ENCODE measurements at places on chromosomes 2 and 18.

DNA sequence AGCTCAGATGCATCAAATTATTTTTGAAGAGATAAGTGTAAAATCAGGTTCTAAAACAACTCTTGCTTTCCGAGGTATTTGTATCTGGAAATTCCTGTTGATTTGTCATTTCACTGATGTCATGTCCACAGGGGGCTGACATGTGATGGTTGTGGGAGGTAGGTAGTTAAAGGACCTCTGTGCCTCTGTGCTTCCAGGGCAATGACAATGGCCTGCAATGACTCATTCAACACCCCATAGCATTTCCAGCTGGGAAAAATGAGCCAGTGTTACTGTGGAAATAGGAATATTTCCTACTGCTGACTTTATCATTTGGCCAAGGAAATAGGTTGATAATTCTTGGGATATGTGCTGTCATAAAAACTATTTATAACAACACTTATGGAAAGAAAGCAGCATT is 86.2 kb upstream of the CCDC195 start:
- DNase-seq, result peak; percentile 31

GRCh38 chr2:66555501-66556324 is 120.8 kb downstream of the MEIS1 start:
- DNase-seq, result no peak

DNA sequence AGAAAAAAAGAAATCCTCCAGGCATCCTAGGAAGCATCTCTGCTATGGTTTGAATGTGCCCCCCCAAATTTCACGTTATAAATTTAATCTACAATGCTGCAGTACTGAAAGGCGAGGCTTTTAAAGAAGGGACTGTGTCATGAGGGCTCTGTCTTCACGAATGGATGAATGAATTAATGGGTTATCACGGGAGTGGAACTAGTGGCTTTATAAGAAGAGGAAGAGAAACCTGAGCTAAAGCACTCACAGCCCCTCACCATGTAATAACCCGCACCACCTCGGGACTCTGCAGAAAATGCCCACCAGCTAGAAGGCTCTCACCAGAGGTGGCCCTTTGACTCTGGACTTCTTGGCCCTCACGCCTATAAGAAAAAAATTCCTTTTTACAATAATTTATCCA is 27.6 kb downstream of the RNU4ATAC start:
- DNase-seq, result no peak

DNA sequence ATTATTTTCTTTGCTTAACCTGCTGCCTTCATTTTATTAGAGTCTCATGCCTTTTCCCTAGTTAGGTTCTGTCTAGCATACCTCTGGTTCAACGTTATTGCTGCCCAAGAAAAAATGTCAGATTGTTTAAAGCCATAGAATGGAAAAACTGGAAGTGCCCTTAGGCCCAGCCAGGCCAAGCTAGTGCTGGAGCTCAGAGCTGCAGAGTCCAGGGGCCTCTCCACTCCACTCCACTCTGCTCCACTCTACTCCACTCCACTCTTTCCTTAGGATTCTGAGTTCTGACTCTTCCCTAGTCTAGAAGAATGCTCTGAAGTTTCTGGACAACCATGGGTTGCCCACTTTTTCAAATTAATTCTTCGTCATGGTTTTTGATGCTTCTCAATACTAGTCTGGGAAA is 155.6 kb downstream of the SETBP1 start:
- DNase-seq, result no peak

DNA sequence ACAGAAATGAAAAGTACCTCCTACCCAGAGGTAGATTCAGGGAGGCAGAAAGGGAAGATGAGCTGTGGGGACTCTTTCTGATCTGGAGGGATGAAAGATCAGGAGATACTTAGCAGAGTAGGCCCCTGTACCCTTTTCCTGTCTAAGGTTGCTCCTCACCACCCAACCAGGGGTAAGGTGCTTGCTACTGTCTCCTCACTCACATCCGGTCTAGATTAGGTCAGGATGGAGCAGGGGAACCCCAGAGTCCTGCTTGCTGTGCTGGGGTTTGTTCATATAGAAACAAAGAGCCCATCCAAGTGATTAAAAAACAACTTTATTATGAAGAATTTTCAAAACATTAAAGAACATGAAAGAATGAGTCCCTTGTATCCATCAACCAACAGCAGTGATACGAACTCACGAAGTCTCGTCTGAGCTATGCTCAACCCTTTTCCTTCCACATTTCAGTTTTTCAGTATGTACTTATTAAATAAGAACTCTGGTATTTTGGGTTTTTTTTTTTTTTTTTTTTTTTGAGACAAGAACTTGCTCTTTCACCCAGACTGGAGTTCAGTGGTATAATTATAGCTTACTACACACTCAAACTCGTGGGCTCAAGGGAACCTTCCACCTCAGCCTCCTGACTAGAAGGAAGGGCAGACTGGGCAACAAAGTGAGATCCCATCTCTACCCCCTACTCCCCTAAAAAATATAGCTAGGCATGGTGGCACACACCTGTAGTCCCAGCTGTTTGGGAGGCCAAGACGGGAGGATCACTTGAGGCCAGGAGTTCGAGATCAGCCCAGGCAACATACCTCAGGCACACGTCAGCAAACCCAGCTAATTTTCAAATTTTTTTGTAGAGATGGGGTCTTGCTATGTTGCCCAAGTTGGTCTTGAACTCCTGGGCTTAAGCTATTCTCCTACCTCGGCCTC is 28.5 kb upstream of the MCFD2 start:
- DNase-seq, result no peak

DNA sequence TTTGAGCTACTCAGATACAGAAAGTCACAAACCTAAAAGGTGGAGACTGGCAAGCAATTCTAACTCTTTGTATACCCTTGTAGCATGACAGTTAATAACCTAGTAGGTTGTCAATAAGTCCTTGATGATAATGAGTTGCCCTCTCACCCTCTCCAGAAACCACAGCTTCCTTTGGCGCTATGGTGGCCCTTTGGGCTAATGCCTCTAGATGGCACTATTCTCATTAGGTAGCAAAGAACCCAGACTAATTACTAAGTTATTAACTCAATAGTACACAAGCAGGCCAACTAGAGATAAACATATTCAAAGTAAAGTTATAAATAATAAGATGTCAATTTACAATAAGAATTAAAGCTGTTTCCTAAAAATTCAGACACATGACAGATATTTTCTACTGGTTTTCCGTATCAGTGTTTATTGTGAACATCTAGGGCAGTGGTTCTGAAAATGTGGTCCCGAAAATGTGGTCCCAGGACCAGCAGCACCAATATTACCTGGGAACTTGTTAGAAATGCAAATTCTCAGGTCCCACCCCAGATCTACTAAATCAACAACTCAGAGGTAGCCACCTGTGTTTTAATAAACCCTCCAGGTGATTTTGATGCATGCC is 41.1 kb downstream of the LDAH start:
- DNase-seq, result no peak

DNA sequence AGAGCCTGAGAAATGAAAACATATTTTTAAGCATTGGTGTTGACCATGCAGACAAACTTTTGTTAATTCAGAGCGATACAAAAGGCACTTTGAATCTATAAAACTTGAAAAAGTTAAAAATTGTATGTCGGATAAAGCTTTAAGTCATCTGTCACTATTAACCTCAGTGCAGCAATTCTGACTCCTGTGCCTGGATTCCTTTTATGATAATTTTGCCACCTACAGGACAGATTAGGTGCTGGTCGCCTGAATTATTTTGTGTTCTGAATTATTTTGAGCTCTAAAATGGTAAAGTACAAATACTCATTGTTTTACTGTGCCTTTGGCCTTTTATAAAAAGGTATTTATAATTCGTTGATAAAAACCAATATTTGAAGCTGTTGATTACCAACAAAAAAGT is 19.4 kb upstream of the RNF138 start:
- no peak for DNase-seq

DNA sequence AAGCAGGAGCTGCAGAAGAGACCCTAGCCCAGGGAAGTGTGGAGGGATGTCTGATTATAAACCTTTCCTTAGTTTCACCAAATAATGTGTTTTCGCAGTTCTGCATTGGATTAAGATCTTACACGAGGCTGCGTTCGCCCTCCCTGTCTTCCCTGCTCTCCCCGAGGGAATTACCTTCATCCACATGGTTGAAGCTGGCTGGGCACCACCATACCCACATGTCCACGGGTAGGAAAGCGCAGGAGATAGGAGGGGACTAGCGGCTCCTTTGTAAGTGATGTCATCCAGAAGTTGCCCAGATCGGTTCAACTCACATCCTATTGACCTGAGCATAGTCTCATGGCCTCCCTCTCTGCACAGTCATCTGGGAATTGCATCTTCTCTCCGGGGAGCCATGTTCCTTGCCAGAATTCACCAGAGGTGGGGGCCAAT is 1.1 kb downstream of the TTL start:
- DNase-seq, result peak; percentile 32

DNA sequence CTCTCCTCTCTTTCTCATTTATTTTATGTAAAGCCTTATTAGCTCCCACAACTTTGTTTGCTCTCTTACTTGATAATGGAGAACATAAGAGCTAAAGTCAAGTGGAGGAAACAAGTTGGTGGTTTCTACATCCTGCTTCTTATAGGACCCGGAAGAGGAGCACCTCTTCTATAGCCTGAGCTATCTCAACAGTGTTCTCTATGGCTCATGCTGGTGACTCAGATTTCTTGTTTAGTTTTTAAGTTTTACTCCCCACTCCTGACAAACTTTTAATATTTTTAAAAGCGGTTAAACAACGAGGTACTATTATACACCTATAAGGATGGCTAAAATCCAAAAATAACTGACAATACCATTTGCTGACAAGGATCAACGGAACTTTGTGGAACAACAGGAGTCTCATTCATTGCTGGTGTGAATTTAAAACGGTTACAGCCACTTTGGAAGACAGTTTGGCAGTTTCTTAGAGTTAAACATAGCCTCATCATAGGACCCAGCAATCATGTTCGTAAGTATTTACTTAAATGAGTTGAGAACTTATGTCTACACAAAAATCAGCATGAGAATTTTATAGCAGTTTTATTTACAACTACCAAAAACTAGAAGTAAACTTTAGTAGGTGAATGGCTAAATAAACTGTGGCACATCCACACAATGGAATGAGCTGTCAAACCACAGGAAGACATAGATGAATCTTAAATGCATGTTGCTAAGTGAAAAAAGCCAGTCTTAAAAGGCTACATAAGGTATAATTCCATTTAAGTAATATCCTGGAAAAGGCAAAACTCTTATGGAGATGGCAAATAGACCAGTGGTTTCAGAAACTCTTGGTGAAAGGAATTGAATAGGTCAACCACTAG is 12.7 kb upstream of the CDC42EP3 start:
- no peak for DNase-seq

DNA sequence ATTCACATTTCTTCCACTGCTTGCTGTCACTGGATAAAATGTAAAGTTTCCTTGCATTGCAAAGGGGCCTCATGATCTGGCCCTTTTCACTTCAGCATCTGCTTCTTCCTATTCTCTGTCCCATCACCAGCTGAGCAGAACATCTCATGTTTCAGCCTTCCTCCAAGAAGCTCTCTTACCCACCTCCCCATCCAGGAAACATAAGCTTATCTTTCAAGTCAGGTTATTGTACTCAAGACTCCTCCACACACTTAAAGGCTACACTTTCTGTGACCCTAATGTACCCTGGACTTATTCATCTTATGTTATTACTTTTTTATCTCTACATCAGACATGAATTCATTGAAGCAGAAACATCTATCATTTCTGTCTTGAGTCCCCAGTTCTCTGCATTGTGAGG is 230.5 kb downstream of the PMAIP1 start:
- no peak for DNase-seq

DNA sequence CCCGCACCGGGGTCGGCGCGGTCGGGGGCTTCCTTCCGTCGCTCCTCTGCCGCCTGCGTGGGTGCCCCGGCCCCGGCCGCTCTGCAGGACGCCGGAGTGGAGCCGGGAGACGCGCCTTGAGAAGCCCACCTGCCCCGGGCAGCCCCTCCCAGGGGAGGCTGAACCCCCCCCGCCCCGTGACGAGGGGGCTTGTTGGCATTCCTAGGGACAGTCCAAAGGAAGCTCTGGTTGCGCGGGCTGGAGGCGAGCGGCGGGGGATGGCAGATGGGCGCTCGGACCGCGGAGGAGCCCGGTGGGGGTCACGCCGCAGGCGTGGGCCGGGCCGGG is 133.5 kb upstream of the MGAT5 start:
- no peak for DNase-seq

GRCh38 chr2:239324456-239324855 is 76.4 kb downstream of the HDAC4 start:
- peak; percentile 29 for DNase-seq

DNA sequence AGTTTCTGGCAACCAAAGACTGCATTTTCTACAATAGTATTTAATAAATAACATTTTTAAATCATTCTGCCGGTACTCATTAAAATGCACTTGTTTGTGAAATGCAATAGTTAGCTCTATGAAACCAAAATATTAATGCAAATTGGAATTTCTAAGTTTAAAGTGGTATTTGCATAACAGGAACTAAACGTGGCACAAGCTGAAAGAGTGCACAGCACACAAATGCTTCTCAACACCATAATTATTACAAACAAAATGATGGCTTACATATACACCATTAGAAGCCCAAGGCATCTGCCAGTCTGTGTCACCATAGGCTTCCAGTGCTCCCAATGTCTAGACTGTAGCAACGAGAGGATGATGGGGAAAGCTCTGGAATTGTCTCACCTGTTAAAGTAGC is 280.5 kb downstream of the TCF4 start:
- DNase-seq, result no peak

- DNase-seq, result peak; percentile 77
These were observed at the start of gene LTBP1 for GRCh38 chr2:32946314-32947075. TSS of gene LTBP1 (plus strand) at chr2:32946953. CDS start at chr2:32947325, 372 bp downstream.

DNA sequence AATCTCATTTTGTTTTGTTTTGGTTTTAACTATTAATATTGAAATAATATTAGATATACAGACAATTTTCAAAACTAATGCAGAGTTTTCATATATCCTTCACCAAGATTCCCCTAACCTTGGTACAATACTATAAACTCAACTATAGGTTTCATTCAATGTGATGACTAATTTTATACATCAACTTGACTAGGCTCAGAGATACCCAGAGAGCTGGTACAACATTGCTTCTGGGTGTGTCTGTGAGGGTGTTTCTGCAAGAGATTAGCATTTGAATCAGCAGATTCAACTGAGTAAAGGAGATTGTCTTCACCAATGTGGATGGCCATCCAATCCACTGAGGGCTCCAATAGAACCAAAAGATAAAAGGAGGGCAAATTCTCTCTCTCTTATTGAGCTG is 221.3 kb upstream of the CRIM1 start:
- no peak for DNase-seq

DNA sequence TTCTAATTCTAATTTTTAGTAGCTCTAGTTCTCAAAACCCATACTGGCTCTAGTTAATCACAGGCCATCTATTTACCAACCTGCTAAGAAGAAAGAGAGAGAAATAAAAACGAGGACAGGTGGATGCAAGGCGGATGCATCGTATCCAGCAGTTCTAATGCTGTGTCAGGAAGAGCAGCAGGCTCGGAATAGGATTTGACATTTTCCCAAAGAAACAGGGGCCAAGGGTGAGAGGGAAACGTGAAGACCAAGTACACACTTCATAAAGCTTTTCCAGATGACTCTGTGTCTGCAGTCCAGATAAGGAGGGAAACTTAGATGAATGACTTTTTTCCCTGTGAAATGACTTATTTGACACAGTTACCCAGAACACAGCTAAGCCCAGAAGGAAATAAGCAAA is 117.5 kb downstream of the ESCO1 start:
- no peak for DNase-seq
